ENCODE measurements at places on chromosomes 4 and X.

DNA sequence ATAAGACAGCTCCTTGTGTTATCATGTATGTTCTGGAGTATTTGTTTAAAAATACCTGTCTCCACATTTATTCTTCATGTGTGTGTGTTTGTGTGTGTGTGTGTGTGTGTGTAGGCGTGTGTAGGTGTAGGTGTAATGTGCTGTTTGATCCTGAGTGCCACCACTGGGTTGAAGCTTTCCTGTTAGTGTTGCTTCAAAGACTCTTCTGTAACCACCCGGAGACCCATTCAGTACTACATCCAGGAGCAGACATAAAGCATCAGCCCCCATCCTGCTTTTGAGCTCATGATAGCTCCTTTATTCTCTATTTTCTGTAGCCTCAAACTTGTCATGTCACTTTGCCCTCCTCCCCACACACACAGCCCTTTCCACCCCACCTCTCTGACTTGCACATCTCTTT lies 3.0 kb upstream of the ZDHHC9 start:
- no peak for DNase-seq

DNA sequence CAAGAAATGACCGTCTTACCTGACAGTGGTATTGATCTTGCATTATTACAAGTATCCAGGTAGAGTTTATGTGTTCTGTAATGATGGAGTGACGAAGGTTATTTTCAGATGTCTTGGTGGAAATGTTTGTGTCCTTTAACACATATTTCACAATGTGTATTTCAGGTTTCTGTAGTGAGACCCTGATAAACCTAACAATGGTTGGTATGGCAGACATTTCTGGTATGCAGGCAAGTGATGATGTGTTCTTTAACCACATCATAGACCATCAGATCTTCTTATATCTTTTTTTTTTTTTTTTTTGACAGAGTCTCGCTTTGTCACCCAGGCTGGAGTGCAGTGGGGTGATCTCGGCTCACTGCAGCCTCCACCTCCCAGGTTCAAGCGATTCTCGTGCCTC lies 14.6 kb upstream of the ATXN3L start:
- DNase-seq: peak; percentile 8

GRCh38 chr4:3115637-3116270 lies 41.3 kb downstream of the HTT start:
- no peak for DNase-seq

DNA sequence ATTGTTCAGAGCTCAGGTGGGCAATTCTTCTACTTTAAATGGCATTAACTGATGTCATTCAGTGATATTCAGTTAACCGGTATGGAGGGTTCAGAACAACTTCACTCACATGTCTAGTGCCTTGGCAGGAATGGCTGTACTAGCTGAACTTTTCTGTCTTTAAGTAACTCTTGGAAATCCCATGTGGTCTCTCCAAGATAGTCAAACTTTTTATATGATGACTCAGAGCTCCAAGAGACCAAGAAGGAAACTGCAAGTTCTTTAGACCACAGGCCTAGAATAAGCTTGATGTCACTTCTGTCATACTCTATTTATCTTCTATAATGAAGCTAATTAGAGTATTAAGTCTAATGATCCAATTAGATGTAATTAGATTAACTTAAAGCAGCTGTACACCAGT lies 24.9 kb downstream of the LHFPL1 start:
- no peak for DNase-seq

- DNase-seq: peak; percentile 57
Observed at GRCh38 chrX:11757719-11758399, at the start of gene MSL3. Gene MSL3, plus strand, starts transcription at chrX:11758237. Its CDS starts 27 bp downstream, at chrX:11758264.

DNA sequence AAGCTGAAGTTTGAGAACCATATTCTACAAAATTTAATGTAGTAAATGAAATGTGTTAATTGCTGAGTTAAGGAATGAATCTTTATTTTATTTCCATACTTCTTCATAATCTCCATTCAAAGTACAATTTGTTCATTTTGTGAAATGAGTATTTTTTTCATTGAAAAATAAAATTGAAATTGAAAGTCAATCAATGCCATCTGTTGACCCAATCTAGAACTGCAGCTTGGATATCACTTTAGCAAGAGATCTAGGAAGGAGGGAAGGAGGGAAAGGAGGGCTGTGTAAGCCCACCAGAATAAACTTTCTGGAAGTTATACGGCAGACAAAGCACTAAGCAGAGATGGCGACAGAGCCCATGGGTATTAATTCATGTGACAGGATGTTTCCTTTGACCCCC lies 128.4 kb downstream of the ZMAT1 start:
- no peak for DNase-seq

DNA sequence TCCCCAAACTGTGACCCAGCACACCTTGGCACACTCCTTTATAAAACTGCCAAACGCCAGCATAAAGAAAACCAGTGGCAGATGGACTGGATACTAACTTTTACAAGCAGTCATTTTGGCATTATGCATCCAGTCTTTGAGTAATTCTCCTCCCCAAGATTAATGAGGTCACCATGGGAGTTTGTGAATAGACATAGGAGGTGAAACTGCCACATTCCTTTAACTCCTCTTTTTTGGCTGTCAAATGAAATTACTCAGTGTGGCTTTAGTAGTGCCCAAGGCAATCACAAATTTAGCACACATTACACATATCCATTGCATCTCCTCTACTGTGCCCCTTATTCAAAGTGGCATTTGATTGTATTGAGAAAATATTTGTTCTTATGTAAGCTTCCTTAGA lies 315.3 kb upstream of the FGF13 start:
- DNase-seq: no peak

DNA sequence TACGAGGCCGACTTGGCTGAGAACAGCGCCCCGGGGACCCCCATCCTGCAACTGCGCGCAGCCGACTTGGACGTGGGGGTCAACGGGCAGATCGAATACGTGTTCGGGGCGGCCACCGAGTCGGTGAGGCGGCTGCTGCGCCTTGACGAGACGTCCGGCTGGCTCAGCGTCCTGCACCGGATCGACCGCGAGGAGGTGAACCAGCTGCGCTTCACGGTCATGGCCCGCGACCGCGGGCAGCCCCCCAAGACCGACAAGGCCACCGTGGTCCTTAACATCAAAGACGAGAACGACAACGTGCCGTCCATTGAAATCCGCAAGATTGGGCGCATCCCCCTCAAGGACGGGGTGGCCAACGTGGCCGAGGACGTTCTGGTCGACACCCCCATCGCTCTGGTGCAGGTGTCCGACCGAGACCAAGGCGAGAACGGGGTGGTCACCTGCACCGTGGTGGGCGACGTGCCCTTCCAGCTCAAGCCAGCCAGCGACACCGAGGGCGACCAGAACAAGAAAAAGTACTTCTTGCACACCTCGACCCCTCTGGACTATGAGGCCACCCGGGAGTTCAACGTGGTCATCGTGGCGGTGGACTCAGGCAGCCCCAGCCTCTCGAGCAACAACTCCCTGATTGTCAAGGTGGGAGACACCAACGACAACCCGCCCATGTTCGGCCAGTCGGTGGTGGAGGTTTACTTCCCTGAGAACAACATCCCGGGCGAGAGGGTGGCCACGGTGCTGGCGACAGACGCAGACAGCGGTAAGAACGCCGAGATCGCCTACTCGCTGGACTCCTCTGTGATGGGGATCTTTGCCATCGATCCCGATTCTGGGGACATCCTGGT lies 2.4 kb downstream of the PCDH7 start:
- DNase-seq: no peak

DNA sequence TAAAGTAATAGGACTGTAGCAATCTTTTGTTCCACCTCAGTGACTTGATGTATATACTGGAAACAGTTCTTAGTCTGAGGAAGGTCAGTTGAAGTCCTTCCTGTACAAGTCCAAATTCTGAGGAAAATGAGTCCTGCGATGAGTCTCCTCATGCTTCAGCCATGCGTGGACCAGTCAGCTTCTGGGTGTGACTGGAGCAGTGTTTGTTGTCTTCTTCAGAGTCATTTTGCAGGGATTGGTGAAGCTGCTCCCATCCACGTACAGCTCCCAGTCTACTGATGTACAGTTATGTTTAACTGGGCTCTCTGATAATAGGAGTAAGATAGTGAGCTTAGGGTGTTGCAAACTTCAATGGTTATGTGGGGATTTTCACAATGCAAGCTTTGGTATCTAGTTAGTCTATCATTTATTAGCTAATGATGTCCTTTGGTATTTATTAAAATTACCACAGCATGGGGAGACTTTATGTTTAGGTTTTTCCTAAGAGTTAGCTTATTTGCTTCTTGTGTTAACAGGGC lies 3.4 kb downstream of the UGT2B17 start:
- DNase-seq: no peak

DNA sequence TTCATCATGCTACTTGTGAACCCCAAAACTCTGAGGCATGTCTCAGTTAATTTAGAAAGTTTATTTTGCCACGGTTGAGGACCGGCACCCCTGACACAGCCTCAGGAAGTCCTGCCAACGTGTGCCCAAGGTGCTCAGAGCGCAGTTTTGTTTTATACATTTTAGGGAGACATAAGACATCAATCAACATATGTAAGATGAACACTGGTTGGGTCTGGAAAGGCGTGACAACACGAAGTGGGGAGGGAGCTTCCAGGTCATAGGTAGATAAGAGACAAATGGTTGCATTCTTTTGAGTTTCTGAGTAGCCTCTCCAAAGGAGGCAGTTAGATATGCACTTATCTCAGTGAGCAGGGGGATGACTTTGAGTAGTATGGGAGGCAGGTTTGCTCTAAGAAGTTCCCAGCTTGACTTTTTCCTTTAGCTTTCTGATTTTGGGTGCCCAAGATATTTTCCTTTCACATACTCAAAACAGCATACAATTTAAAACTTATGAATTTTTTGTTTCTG lies 98.9 kb downstream of the SYTL5 start:
- DNase-seq: no peak

GRCh38 chr4:83358410-83358809 lies 23.8 kb upstream of the HPSE start:
- DNase-seq: no peak

GRCh38 chrX:18351784-18352183 lies 2.7 kb downstream of the SCML2 start:
- no peak for DNase-seq

DNA sequence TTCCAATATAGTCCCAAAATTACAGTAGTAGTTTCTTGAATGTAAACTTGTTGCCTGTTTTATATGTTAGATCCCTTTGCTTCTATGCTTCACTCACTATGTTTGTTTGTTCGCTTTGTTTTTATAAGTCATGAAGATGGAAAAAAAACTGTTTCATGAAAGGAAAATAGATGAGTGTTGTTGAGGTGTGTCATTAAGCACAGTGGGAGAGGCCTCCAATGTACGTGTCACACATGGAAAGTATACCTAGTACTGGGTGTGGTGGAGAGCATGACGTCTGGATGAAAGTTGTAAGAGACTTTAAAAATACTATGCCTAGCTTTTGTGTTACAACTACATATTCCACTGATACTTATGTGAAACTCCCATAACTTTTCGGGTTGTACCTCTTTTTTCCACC lies 28.4 kb downstream of the PLS3 start:
- DNase-seq: no peak

- no peak for DNase-seq
Observed at GRCh38 chr4:96525898-96526297, 686.0 kb downstream of the PDHA2 start.

GRCh38 chr4:128682942-128683666 lies 126.4 kb upstream of the JADE1 start:
- no peak for DNase-seq

GRCh38 chr4:4987656-4988055 lies 31.6 kb downstream of the CYTL1 start:
- no peak for DNase-seq

DNA sequence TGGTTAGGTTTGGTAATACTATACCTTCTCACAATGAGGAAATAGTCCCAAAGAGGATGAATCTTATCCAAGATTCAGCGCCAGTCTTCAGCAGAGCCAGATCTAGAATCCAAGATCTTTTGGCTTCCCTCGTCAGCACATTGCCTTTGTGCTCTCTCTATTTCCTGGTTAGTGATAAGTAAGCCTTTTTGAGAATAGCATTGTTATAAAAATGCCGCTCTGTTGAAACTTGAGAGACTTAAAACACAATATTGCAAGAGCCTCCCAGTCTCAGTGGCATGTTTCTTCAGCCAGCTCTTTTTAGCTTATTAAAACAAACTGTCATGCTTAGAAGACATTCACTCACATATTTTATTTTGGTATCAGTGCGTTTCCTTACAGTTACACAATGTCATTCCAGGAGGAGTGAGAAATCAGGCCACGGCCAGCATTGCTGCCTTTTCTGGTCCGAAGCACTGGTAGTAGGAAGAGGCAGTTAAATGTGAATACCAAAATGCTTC lies 141.4 kb downstream of the KLHL8 start:
- no peak for DNase-seq

GRCh38 chrX:129773649-129774458 lies 5.9 kb upstream of the SASH3 start:
- peak; percentile 90 for DNase-seq

GRCh38 chr4:146470604-146471003 lies 51.1 kb downstream of the SLC10A7 start:
- no peak for DNase-seq
